ENCODE measurements at places on chromosomes 5 and 9.

- DNase-seq, result no peak
These were observed 28.4 kb upstream of the LTC4S start for GRCh38 chr5:179765400-179765799.

DNA sequence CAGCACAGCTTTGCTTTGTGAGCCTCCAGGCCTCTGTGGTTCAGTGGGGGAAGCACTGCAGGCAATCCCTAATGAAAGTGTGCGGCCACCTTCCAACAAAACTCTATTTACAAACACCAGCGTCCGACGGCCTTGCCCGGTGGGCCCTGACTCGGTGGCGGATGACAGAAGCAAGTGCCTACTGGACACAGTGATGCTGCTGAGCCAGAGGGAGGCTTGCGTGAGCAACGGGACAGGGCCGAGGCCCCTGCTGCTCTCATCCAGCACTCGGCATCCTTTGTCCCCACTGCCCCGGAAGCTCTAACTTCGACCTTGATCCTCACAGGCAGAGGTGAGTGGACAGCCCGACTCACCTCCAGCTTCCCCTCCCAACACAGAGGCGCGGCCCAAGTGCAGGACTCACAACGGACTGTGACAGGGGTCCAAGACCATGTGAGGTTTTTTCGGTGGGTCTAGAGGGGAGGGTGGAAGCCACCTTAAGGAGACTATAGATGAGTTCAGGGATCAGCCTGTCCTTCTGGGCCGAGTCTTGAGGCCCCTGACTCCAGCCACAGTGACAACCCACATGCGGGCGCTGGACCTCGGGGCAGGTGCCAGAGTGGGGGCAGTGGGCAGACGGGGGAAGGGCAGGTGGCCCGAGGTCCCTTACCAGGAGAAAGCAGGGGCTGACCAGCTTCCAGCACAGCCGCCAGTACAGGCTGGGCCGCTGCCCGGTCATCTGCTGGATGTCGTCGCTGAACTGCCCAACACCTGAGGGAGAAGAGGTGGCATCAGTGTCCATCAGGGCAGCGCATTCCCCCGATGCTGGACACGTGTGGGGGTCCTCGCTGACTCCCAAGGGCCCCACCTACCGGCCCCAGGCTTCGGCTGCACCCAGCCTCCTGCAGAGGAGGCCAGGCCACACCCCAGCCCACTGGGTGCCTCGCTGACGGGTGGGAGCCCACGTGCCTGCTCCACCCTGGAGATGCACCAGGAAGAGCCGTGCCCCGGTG is 39.4 kb downstream of the SLC6A3 start:
- DNase-seq, result no peak

DNA sequence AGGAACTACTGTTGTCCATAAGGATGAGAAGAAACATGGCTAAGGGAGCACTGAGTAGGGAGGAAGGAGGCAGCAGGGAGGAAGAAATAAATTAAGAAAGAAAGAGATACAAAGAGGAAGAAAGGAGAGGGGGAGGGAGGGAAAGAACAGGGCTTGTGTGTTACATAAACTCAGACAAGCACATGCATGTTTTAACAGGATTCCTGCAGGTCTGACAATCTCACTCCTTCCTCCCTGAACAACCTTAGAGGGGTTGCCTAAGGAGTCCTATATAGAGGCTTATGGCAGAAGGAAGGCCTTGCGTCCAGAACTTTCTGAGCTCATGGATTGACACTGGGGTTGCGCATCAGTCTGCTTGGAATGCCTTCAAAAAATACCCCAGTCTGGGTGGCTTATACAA is 4.2 kb upstream of the KCNIP1 start:
- DNase-seq, result no peak

- no peak for DNase-seq
These were observed 184.4 kb downstream of the SAXO1 start for GRCh38 chr9:18848657-18849056.

DNA sequence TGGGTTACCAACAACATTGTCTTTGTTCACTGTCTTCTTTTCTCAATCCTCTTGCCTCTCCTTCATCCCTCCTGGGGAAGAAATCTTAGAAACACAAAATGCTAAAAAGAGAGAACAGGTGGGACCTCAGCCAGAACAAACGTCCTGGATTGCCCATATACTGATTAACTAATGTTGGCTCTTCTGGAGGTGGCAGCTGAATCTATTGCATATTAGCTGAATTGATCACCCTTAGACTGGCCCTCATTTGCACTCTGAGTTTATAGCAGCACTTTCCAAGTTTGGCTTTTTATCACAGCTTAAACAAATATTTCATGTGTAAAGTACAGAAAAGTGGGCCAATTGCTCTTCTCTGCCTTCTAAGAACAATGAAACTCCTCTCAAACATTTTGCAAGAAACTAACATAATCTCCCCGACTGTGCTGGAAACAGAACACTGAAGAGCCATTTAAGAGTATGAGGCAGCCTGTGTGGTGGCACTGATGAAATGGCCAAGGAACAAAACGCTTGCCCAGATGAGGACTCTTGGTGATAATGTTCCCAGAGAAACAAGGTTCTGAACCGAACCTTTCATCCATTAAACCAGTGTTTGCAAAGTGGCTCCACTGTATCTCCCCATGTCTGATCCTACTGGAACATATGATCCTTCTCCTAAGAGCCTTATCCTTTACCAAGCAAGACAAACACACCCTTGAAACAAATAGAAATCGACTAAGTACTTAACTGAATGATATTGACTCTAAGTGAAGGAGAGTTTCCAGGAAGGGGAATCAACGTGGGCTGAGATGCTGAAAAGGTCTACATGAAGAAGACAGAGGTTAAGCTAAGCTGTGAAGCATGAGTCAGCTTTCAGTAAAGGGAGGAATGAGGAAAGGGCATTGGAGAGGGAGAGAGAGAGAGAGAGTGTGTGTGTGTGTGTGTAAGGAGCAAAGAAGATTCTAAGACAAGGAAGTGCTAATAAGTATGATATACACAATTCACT is 83.2 kb upstream of the LIFR start:
- DNase-seq, result no peak

DNA sequence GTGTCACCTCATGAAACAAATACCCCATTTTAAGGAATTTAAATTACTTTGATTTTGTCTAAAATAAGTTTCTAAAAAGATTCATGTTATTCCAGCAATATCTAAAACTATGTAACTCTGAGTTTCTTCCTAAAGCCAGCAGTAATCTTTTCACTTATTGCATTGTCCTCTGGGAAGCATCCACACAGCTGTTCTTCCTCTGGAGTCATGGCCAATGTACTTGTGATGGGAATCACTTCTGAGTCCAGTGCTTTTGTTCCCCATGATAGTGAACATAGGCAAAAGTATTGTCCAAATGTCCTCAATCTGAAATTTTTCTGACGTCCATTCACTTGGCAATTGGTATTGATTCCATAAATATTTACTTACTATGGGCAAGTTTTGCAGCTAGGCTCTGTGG is 125.0 kb downstream of the STARD4 start:
- DNase-seq, result no peak

DNA sequence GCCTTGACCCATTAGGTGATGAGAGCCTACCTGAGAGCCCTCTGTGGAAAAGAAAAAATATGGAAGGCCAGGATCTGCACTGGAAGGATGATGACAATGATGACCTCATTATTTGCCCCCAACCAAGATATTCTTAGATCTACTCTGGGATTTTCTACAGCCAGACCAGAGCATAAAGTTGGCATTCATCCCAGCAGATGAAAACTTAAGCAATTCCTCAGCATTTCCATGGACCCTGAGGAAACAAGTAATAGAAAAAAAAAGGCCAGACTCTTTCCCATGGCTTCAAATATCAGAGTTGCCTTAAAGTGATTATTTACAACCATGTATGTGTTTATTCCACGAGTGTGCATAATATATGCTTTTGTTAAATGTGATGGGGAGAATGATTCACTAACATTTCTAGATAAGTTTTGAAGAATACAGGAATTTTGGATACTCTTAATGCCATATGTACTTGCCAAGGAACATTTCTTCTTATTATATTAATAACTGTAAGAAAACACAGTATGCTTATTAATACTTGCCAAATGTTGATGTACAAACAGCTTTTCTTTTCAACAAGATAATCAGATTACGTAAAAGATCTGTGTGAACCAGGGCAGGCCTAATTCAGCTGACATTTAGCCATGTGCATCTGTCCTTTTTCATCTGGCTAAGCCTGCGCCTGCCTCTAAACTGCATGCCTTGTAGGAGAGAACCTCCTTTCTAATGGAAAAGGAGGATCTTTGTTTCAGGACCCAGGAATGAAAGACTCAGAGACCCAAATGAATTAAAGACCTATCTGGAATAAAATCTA is 94.8 kb downstream of the ARRDC3 start:
- DNase-seq, result no peak

Measured in activated T-cell treated with anti-CD3 and anti-CD28 coated beads for 1 hour (primary cell).